ENCODE measurements at places on chromosomes 5 and 9.

- DNase-seq = no peak
These were observed 5.9 kb upstream of the RGMB start for GRCh38 chr5:98767581-98767980.

DNA sequence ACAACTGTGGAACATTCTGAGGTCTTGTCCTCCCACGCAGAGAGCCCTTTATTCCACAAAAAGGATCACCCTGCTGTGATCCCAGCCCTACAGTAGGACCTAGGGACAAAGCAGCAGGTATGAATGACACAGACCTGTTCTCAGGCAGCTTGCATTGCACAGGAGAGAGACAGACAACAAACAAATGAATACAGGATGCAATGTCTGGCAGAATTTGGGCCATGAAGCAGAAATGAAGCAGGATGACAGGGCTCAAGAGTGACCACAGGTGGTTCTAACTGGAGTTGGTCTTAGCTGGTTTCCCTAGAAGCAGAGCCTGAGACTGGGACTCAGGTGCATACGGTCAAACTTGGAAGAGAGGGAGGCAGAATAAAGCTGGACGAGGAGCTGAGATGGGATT is 388.8 kb downstream of the CDK5RAP2 start:
- no peak for DNase-seq

DNA sequence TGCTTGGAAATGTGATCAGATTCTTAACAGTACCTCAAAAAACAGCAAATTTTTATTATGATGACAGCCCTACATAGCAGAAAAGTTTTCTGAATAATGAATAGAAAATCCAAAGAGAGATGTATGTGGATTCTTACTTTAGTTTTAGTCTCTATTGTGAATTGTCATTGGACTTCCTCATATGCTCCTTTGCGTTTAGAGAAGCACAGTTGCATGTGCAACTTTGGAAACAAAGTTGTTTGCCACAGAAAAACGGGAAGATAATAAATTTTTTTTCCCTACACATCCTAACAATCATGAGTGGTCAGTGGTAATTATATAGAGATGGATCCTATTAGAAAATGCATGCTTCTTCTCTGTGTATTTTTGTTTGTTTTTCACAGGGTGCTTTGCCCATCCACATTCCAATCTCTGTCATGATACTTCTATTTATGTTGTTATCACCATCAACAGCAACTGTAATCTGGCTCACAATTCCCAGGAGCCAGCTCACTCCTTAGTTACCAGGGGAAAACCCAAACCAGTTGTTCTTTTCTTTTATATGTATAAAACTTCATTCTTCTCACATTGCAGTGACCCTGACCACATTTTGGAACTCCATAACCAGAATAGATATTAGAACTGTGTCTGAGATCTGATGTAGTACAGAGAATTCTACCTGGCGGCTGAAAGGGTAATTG is 118.7 kb downstream of the NDUFS4 start:
- DNase-seq = no peak

DNA sequence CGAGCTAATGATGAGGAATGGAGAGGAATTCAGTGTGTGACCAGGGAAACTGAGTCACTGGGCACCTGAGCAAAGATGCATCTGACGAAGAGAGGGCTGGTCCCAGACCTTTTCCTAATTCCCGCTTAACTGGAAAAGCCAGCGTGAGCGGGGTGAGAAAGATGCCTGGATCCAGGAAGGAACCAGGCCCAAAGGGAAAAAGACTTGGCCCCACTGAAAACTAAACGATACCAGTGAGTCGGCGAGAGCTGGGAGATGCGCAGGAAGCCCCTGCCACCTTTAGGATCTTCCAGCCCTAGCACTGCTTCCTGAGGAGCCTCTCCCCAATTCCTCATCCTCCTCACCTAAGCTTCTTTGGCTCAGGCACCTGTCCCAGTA is 499 bp upstream of the FCHSD1 start:
- DNase-seq = no peak

GRCh38 chr9:94779693-94780290 is 53.3 kb downstream of the AOPEP start:
- DNase-seq = no peak

- DNase-seq = no peak
These were observed 28.4 kb upstream of the GADD45G start for GRCh38 chr9:89576404-89576839.

DNA sequence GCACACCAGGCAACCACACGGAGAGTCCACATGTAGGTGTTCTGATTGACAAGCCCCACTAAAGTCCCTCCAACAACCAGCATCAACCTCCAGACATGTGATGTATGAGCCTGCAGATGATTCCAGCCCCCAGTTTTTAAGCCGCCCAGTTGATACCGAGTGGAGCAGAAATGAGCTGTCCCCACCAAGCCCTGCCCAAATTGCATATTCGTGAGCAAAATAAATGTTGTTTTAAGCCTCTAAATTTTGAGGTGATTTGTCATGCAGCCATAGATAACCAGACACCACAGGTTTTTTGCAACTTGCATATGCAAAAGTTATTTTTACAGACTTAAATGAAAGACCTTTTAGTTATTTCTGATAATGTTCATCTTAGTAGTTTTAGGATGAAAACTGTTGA is 187.7 kb downstream of the PIK3R1 start:
- no peak for DNase-seq

DNA sequence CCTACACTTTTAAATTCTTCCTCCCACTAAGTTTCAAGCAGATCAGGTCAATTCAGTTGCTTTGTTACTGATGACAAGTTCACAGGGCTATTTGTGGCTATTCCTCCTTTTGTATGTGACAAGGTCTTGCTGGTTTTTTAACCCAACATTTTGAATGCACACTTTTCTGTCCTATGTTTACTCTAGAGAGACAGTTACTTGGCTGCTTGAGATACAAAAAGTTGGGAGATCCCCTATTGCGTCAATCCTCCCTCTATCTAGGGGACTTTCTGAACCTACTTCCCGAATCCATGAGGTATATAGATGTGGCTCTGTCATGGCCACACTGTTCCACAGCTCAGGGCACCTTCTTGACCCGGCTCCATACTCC is 386.7 kb downstream of the NTRK2 start:
- no peak for DNase-seq

DNA sequence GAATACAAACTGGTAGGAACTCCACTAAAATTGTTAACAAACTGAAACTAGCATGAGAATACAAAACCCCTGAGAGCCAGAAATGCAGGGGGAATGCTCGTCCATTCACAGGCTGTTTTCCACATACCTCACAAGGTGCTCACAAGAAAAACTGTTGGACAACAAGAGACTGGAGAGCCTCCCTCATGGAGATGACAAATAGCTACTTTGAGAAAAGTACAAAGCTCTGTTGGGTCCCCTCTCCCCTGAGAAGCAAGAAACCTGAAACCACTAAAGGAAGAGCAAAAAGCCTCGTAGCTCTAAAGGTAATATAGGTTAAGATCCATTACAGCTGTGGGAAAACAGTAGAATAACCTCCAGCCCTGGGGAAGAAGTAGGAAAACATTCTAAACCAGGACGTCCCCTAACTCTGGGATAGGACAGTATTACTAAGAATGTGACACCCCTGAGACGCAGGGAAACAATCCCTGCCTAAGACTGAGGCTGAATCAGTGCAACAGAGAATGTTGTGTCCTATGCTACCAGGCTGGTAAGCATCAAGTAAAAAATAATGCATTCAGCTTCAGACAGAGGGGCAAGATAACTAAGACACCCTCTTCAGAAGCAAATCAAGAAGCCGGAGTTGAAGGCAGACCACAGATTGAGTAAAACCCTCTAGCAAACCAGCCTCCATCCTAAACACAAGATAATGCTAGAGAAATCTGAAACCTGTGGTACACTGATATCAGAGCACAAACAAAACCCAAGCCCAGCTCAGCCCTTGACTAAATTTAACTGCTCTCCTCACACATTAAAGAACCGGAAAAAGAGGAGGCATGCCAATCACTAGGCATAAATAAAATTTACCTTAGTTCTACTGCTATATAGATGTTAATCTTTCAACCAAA is 160.2 kb downstream of the SSBP2 start:
- DNase-seq = no peak

DNA sequence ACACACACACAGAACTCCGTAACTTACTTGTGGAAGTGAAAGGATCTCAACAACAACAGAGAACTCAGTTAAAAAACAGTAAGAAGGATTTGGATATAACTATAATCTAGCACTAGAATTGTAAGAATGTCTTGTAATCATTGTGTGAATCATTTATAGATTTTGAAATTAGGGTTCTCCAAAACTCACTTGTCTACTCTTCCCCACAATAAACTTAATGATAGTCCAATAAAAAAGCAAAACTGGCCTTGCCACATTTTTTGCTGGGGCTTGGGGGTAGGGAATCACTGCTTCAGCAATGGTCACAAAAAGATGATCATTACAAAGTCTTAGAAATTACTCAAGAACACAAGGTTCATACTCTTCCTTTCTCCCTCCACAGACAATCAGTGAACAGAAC is 8.8 kb downstream of the TBCA start:
- DNase-seq = no peak

GRCh38 chr5:74542482-74542881 is 98.0 kb downstream of the ENC1 start:
- DNase-seq = no peak

DNA sequence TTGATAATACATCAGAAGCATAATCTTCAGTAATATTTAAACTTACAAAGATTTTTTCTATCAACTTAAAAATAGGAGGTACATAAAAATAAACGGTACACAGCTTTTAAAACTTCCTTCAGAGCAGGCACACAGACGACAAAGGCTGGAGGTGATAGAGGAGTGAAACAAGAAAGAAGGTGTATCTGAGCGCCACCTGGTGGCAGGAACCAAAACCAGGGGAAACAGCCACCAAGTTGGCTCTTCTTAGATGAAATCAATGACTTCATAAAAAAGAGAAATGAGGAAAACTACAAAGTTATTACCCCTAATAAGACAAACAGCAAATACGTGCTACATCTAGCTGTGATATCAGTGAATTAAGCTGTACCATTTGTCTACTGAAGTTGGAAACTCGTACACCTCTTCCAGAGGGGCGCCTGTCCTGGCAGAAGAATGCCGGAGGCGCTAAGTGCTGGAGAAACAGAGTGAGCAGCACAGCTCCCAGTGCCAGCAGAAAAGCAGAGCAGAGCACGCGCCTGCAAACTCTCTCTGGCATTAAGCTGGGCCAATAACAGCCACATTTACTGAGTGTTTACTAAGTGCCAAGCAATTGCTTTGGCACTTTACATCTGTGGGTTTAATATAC is 85.9 kb downstream of the SETX start:
- peak; percentile 64 for DNase-seq

- no peak for DNase-seq
These were observed 77.9 kb upstream of the RPS23 start for GRCh38 chr5:82356021-82356420.

All from activated naive CD4-positive, alpha-beta T cell treated with anti-CD3 and anti-CD28 coated beads, Interleukin-2, amount 50 U/mL, for 16 hours (primary cell).